ENCODE measurements at places on chromosomes 1 and 21.

- DNase-seq, result no peak
Observed at GRCh38 chr1:204418174-204419063, 6.8 kb upstream of the PPP1R15B start.

- no peak for DNase-seq
Observed at GRCh38 chr21:42818328-42818749, 61.0 kb downstream of the WDR4 start.

DNA sequence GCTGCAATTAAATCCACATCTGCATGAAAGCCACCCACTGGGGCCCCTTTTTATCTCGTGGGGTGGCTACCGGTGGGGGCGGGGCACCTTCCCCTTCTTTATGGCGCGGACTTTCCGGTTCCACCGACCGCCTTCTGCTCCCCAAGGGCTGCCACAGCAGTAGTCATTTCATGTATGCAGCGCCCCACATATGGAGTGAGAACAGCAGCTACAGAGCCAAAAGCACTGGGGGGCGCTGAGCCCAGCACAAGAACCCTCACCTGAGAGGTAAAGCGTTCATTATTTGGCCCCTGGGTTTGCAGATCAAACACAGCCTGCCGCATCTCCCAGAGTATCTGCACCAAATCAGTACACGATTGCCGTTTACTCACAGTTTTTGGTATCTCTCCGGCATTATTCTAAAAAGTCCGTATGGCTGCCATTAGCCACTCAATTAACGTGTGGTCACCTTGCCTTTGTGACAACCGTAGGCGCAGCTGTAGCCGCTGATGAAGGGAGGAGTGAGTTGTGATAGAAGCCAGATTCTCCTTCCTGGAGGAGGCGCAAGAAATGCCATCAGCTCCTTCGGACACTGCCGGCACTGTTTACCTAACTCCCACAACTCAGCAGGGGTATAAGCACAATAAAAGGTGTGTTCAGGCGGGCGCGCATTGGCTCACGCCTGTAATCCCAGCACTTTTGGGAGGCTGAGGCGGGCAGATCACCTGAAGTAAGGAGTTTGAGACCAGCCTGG is 30.4 kb upstream of the CR2 start:
- no peak for DNase-seq

DNA sequence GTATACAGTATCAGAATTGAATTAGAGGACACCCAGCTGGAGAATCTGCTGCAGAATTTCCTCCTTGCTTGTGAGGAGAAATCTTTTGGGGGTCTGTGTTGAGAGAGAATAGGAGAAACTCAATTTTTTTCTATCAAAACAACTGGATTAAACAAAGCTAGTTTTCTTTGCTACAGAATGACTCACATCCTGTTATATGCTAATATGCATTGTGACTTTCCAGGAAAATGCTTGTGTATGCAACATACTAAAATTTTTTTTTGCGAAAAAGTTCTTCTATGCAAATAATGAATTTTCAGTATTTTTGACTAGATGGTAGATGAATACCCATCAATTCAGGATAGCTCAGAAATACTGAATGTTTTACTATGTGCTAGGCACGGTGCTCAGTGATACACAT is 2.2 kb downstream of the VAMP4 start:
- no peak for DNase-seq

DNA sequence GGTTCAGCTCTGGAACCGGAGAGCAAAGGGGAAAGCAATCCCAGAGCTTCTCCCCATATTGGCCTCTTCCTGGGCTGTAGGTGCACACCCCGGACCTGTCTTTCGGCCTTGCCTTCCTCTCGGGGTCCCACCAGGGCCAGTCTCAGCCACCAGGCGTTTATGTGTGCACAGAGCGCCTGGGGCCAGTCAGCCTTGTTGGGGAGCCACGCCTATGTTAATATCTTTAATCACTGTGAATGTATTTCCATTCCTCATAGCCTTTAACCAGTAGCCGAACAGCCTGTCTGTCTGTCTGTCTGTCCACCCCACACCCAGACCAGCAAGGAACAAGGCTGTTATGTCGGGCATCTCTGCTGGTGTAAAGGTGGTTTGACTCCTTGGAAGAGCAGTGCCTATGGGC is 18.8 kb downstream of the KCNC4 start:
- DNase-seq, result no peak

- DNase-seq, result no peak
Observed at GRCh38 chr1:185816460-185816859, 82.3 kb downstream of the HMCN1 start.

DNA sequence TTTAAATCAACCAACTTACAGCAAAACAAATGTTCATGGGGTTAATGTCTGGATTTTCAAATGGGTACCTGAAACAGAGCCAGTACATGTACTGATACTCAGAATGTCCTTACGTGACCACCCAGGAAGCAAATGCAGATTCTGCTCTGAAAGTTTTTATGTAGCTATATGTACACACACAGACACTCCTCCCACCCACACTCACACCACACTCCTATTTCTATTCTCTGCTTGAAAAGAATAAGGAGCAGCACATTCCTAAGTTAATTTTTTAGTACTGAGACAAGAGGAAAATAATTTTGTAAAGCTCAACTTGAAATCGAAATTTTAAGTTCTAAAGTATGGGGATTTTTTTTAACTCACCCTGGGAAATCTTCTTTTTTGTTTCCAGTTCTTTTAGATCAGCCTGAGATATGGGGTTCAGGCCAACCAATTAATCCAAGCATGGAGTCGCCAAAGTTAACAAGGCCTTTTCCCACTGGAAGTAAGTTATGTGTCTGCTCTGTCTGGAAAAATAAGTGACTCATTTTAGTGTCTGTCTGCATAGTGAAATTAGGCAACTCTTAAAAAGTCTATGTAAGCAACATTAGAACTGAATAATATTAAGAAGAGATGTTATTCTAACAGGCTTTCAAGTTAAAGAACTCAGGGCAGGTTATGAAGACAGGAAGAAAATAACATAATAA is 75.5 kb upstream of the DYNLT5 start:
- DNase-seq, result no peak

DNA sequence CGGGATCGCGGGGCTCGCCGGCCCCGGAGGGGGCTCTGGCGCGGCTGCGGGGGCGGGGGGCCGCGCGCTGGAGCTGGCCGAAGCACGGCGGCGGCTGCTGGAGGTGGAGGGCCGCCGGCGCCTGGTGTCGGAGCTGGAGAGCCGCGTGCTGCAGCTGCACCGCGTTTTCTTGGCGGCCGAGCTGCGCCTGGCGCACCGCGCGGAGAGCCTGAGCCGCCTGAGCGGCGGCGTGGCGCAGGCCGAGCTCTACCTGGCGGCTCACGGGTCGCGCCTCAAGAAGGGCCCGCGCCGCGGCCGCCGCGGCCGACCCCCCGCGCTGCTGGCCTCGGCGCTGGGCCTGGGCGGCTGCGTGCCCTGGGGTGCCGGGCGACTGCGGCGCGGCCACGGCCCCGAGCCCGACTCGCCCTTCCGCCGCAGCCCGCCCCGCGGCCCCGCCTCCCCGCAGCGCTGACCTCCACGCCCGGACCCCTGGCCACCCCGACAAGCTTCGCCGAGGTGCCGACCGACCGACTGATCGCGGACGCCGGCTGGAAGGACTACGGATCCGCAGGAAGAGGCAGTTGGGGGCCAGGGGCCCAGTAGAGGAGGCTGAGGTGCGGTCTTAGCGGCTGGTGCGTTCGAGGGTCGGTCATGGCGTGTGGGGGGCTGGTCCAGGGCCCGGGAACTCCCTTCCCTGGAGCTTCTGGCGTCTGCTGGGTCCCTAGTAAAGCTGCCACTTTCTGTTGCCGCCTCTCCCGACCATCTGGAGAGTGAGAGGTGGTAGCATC is 711 bp downstream of the TRNP1 start:
- no peak for DNase-seq

GRCh38 chr1:228142155-228142691 is 2.1 kb downstream of the GUK1 start:
- DNase-seq, result no peak

GRCh38 chr21:44425307-44425894 is 29.9 kb upstream of the LRRC3 start:
- DNase-seq, result no peak

GRCh38 chr21:26964170-26964778 is 2.6 kb downstream of the ADAMTS5 start:
- DNase-seq, result no peak

DNA sequence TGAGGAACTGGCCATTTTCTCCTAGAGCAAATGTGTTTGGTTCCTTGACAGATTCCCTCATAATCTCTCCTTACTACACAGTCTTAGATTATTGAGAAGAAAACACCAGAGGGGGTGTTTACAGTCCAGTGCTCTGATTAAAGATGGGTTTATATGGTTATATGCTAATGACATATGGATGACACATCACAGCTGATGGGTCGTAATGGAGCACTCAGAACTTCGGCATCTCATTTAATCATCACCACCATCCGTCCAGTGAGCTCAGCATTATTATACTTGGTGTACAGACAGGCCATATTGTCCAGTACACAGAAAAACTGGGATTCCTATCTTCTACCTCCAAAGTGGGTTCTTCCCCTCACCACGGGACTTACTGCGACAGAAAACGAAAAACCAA is 22.3 kb upstream of the NR5A2 start:
- no peak for DNase-seq

DNA sequence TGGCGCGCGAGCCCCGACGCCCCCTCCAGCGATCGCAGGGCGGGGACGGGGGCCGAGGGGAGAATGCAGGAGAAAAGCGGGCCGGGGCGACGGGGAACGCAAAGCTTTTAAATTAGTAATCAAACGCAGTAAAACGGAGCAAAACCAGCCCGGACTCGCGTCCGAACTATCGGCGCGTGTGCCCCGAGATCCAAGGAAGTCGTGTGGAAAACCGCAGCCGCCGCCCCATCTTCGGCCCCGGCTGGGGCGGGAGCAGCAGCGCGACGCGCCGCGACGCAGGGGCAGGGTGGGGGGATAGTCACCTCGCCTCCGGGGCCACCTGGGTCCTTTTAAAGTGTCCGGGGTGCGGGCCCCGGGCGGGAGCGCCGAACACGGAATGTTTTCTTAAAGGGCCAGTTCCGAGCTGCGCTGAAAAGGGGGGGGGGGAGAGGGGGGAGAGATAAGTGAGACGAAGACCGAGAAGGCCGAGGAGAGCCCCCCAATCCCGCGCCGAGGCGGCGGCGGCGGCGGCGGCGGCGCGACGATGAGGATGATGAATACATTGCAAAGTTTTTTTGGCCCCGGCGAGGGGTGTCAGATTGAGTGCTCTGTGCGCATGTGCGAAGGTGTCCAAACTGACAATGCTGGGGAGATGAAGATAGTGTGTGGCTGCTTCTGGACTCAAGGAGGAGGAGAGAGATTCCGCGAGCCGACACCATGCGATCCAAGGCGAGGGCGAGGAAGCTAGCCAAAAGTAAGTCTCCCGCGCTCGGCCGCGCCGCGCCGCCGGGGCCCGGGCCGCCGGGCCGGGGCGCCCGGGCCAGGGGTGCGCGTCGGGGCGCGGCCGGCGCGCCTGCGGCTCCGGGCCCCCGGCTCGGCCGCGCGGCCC is at the start of gene PRDM16:
PRDM16 (plus strand) TSS at position 640 of the 868 bp plus-strand sequence; CDS start at position 697, 57 bp downstream.
- no peak for DNase-seq

DNA sequence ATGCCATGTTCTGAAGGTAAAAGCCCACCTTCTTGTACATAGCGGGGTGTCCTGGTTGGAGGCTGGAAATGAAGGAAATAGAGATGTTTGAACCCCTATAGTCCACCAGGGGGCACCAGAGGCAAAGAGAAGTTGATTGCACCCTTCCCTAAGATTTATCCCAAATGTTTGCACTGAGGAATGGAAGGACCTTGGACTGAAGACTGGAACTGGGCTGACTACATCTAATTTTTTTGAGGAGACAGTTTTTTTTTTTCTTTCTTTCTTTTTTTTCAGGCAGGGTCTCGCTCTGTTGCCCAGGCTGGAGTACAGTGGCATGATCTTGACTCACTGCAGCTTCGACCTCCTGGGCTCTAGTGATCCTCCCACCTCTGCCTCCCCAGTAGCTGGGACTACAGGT is 55.3 kb upstream of the EIF4G3 start:
- no peak for DNase-seq

- no peak for DNase-seq
Observed at GRCh38 chr1:107835151-107835670, 129.8 kb downstream of the VAV3 start.

GRCh38 chr1:30047576-30047975 is 675.8 kb downstream of the MATN1 start:
- DNase-seq, result no peak

- no peak for DNase-seq
Observed at GRCh38 chr1:96309783-96310182, 411.8 kb upstream of the PTBP2 start.

GRCh38 chr21:28871388-28872010 is 121.2 kb downstream of the LTN1 start:
- no peak for DNase-seq

GRCh38 chr1:93435443-93435842 is 12.5 kb upstream of the FNBP1L start:
- no peak for DNase-seq

GRCh38 chr1:156160743-156161171 is 7.4 kb downstream of the SEMA4A start:
- no peak for DNase-seq

GRCh38 chr1:94741510-94741909 is 78.6 kb upstream of the SLC44A3 start:
- no peak for DNase-seq

- no peak for DNase-seq
Observed at GRCh38 chr1:203537806-203538464, 44.0 kb downstream of the OPTC start.

DNA sequence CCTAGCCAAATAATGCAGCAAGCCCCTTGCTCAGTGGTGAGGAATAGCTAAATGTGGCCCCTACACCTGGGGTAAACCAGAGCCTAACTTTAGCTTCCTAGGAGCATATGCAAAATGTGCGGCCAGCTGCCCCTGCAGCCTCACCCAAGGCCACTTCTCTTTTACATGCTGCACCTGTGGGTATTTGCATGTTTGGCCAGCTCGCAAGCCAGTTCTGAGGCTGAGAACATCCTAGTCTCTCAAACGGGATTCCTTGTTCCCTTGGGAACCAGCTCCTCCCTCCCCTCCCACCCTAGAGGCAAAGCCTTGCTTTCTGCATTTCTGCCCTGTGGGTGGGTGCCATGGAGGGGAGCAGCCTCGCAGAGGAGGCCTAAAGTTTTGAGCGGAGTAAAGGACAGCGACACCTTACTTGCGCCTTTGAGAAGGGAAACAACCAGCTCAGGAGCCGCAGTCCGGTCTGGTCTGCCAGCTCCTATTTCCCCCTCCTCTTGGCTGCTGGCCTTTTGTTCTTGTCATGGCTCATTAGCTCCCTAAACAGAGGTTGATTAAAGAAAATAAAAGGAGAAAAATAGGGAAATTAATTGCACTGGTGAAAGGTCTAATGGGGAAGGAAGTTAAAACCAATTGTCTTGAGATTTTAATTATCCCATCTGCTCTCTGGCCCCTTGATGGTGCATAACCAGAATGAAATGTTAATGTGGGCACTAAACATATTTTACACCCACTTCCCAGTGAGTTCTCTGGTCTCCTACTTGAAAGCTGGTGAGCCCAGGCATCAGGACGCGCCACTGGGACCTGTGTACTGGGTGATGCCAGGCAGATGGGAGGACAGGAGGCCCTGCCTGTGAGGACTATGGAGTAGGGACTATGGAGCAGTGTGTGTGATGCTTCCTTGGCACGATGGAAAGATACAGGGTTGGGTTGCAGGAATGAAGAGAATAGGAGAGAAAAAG is 68.7 kb downstream of the TEX35 start:
- DNase-seq, result no peak
